ENCODE measurements at places on chromosomes 1 and 21.

- peak; percentile 74 for DNase-seq
Measured at GRCh38 chr1:227759341-227760300, 24.4 kb downstream of the SNAP47 start.

DNA sequence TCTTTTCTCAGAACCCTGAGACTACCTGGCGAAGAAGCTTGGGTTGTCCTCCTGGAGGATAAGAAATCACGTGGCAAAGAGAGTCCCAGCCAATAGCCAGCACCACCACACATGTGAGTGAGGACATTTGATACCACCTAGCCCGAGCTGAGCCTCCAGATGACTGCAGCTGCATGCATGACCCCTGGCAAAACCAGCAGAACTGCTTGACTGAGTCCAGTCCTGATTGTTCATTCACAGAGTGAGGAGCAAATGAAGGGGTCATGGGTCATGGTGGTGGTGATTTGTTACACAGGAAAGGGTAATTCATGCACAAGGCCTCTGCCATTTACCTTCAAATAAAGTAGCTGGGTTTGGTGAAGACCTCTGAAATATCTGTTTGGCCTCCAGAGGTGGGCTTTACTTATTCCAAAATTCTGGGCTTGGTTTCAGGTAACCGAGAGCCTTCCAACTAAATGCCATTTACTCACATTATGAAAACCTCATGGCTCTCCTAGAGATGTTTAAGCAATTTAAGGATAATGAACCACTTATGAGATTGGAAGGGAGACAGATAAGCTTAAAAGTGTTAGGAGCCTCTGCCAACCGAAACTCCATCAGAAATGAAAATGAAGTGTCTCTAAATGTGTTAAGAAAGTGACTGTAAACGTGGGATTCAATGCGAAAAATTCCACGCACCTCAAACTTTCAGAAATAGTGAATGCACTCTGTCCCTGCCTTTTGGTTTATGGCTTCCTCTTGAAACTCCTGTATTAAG, 163.3 kb downstream of the SLC35F3 start:
- DNase-seq, result no peak

DNA sequence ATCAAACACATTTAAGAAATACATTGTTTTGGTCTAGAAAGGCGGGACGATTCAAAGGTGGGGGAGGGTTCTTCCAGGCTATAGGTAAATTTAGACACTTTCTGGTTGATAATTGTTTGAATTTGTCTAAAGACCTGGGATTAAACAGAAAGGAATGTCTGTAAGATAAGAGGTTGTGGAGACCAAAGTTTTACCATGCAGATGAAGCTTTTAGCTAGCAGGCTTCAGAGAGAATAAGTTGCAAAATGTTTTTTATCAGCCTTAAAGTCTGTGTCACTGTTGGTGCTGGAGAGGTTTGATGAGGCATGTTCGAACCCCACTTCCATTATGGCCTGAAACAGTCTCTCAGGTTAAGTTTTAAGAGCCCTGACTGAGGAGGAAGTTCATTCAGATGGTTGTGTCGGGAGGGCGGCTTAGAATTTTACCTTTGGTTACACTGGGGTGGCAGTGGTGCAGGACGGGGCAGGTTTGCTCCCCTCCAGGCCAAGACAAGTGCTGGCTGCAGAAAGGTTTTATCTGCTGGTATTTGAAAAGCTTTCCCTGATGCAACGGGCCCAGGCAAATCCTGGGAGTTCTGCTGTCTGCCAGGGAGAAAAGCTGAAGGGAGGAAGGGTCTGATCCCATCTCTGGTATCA, 16.0 kb upstream of the SLC2A5 start:
- no peak for DNase-seq

GRCh38 chr21:46168659-46169386, 13.4 kb upstream of the FTCD start:
- no peak for DNase-seq

DNA sequence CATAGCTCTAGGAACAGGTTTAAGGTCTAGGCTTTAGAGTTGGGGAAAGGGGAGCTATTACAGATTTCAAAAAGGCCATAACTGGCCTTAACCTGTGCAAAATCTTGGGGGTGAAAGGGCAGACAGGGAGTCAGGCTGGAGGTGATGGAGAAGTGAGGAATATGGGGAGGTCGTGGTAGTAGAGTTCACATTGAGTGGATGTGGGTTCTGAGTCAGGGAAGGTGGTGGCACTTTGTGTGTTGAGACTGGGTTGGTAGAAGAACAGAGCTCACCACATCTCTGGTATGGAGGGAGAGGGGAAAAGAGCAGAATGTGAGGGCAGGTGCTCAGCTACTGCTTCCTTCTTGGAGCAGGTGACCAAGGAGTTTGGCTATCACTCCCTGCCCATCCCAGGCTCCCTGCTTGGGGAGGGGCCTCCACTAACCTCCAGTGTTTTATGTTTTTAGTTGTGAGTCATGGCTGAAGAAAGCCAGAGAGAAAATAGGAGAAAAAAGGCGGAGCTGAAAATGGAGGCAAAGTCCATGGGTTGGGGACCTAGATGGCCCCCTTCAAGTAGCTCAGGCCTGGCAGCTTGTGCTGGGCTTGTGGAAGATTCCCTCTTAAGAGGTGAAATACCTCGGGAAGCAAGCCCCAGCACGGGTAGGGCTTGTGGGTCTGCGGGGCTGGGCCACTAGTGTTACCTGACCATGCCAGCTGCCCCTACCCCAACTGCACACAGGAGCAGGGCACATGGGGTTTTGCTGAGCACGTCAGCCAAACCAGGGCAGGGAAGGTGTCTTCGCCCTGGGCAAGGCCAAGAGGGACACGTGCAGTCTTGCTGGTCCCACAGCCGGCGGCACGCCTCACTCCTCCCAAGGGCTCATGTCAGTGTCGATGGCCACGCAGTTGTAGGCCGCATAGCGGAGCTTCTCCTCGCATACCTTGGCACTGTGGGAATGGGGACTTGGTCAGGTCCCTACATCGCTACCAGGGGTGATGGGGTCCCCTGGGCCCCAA, 8.2 kb downstream of the HECTD3 start:
- DNase-seq, result no peak

DNA sequence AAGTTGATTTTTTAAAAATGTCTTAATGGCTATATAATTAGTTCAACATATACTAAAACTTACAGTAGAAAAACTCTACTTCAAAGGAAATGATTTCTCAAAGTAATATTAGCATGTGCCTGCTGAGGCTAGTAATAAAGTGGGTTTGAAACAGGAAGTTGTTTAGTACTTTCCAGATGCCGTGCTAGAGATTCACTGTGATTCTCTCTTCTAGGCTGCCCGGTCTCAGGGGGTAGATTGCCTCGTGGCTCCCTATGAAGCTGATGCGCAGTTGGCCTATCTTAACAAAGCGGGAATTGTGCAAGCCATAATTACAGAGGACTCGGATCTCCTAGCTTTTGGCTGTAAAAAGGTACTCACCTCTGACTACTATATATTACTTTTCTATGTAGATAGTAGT, 9.1 kb downstream of the EXO1 start:
- DNase-seq, result no peak

DNA sequence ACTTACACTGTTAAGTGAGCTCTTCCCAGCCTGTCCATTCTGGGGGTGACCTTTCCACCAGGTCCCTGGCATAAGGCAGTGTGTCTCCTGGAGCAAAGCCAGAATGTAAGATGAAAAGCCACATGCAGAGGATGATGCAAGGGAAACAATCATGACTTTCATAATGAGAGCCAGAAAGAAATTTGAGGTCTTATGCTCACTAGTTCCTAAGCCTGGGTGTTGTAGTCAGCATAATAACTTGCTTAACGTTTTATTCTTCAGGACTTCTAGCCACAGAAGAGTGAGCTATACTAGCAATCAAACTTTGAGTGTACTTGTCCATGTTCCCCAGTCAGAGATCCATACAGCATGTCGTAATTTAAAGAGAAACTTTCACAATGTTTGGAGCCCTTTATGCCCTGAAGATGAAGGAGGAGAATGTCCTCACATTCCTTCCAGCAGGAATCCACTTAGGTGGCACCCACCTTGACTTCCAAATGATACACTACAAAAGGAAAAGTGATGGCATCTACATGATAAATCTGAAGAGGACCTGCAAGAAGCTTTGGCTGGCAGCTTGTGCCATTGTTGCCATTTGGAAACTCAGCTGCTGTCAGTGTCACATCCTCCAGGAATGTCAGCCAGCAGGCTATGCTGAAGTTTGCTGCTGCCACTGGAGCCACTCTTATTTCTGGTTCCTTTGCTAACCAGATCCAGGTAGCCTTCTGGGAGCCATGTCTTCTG, 60.5 kb upstream of the FOXD3 start:
- DNase-seq, result no peak

GRCh38 chr1:211329764-211330201, 3.1 kb downstream of the TRAF5 start:
- DNase-seq, result no peak
